Amniotic stem cell (primary cell): ENCODE measurements at places on chromosomes 11 and 22.

GRCh38 chr11:5846701-5847100 is 5.0 kb upstream of the OR52E6 start:
- no peak for DNase-seq

GRCh38 chr11:16047073-16047472 is 309.3 kb downstream of the SOX6 start:
- DNase-seq: no peak

DNA sequence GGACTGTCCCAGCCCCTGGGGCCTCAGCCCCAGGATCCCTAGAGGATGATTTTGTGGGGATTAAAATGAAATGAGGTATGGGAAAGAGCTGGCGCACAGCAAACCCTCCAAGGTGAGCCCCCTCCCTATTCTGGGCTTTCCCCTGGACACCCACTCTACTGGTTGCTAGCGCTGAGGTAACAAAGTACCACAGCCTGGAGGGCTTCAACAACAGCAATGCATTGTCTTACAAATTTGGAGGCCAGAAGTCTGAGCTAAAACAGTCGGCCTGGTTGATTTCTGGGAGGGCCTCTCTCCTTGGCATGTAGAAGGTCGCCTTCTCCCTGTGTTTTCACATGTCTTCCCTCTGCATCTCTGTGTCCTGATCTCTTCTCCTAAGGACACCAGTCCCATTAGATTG is 913.6 kb downstream of the NTM start:
- no peak for DNase-seq

DNA sequence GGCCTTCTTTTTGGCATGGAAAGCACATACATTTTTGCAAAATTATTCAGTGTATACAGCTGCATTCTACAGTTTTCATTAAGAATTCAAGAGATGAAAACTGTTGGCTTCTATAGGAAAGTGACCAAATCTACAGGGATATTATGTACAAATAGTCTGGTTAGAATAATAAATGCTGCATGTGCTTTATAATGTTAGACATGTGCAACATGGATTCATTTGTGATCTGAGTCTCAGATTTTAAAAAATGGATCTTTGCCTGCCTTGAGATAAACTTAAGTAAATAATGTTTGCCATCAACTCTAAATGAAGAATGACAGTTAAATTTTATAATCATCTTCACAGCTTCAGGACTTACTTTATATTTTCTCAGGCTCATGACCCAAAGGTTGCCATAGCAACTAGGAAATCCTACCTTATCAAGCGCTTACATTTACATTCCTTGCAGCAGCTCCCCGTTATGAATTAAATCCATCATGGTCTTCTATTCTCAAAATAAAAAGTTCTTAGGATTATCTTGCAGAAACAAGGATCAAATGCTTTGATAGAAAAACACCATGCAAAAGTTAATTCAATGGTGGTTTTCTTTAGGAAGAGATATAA is 200.2 kb downstream of the CADM1 start:
- DNase-seq: no peak

DNA sequence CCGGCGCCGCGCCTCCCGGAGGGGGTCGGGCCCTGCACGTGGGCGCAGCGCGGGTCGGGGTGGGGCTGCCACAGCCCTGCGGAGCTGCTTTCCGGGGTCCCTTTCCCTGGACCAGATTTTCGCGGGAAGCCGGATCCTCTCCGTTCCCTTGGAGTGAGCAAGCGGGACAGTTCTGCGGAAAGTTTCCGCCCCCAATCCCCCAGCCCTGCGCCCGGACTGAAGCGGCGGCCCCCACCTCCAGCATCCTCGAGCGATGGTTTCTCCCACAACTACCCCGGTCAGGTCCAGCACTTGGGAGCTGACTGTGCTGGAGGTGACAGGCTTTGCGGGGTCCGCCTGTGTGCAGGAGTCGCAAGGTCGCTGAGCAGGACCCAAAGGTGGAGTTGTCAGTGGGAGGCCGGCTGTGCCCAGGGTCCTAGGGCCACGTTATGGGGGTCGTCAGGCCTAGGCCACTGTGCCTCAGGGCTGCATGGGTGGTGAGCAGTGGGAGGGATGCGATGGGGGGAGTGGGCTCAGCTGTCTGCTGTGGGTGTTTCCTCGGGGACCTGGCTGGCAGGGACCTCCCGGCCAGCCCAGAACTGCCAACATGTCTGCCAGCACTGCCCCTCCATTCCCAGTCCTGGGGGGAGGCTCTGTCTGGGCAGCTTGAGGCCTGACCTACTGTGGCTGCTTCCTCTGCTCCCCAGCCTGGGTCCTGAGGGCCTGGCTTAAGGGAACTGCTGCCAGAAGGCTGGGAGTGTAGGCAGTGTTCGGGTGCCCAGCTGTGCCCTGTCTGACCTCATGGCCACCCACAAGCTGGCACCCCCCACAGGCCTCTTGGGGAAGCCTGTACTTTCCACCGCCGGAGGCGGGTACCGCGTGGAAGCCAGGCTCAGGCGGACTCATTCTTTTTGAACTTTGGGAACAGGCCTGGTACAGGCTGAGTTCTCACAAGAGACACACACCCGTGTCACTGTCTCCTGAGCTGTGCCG is 726 bp downstream of the ST3GAL4 start:
- DNase-seq: no peak

GRCh38 chr11:29005401-29005980 is 897.3 kb downstream of the METTL15 start:
- DNase-seq: no peak

DNA sequence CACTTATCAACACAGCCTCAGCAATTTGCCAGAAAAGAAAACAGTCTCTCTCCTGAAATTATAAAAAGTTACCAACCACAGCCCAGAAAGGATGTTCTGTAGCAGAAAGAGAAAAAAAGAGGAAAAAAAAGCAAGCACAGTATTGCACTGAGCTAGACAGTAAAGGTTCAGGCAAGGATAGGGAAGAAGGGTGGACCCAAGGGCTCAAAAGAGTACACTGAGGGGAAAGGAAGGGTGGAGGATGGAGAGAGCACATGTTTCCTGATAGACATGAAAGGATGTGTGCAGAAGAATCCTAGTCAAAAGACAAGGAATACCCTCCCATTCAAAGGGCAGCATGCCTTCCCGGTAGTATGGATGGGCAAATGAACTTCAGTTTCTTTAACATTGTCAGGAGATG is 59.1 kb downstream of the RRAS2 start:
- no peak for DNase-seq

DNA sequence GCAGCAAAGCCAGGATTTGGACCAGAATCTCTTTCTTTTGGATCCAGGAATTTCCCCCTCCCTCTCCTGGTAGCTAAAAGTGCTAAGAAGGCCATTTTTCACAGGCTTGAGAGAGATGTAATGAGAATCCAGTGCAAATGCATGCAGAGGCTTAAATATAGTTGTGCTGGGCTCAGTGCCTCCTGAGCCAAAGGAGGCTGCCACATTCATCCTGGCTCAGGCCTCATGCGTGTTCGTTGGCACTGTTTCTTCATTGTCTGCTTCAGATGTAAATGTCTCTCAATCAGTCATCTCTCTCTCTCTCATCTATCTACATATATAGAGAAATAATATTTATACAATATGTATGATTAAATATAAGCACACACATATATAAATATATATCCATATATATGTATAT is 83.6 kb downstream of the INSC start:
- no peak for DNase-seq

- DNase-seq: no peak
These were observed 117.4 kb downstream of the SGSM3 start for GRCh38 chr22:40487663-40488249.

GRCh38 chr11:44950031-44950624 is 555 bp downstream of the TP53I11 start:
- DNase-seq: no peak

DNA sequence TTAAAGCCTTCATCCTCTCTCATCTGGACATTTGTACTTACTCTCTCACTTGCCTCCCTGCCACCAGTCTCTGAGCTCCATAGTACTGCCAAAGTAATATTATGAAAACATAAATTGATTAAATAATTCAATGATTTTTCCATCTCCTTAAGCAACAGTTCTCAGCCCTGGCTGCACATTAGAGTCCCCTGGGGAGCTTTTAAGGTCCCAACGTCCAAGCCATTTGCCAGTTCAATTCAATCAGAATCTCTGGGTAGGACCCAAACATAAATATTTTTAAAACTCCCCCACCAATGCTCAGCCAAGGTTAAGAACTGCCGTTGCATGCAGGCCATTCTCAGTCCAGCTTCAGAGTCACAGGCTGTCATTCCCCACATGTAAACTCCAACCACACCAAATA is 114.4 kb upstream of the BMAL1 start:
- no peak for DNase-seq

DNA sequence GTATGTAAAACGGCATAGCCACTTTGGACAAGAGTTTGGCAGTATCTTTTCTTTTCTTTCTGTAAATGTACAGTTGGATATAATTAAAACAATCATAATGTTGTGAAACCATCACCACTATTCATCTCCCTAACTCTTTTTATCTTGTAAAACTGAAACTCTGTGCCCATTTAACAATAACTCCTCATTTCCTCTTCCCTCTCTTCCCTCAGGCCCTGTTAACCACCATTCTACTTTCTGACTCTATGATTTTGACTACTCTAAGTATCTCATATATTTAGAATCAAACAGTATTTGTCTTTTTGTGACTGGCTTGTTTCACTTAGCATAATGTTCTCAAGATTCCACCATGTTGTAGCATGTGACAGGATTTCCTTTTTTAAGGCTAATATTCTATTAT is 10.2 kb downstream of the SCUBE2 start:
- no peak for DNase-seq

DNA sequence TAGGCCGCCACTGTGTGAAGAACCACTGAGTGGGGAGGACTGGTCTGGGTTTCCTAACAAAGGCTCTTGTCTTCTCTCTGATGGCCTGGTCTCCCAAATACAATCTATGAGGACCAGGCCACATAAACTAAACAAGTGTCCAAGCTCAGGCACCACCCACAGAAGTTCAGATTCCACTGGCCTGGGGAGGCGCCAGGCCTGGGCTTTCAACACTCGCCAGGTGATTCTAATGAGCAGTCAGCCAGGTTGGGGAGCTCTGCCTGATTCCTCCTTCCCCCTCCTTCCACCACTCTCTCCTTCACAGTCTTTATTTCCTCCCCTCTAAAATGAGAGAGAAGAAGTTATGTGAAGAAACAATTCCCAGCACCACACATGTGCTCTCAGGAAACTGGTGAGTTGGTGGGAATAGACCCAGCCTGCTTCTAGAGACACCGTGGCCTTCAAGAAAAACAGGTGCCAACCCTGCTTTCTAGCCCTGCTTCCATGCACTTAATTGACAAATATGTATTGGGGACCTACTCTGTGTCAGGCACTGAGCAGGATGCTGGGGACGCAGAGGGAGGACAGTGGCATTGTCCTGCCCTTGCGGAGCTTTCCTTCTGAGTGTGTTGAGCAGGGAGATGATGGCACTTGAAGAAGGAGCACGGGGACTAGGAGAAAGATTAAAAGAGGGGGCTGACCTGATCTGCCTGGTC is 242.5 kb downstream of the TENM4 start:
- DNase-seq: no peak

- DNase-seq: no peak
These were observed 22.8 kb downstream of the JAML start for GRCh38 chr11:118201966-118202365.

GRCh38 chr22:43226377-43227238 is 39.7 kb upstream of the TTLL12 start:
- DNase-seq: no peak

GRCh38 chr22:45994491-45995404 is 17.8 kb upstream of the WNT7B start:
- DNase-seq: no peak

GRCh38 chr11:121110871-121111724 is 10.1 kb downstream of the TECTA start:
- no peak for DNase-seq

- DNase-seq: no peak
These were observed 36.7 kb upstream of the VWA5A start for GRCh38 chr11:124078591-124078990.

DNA sequence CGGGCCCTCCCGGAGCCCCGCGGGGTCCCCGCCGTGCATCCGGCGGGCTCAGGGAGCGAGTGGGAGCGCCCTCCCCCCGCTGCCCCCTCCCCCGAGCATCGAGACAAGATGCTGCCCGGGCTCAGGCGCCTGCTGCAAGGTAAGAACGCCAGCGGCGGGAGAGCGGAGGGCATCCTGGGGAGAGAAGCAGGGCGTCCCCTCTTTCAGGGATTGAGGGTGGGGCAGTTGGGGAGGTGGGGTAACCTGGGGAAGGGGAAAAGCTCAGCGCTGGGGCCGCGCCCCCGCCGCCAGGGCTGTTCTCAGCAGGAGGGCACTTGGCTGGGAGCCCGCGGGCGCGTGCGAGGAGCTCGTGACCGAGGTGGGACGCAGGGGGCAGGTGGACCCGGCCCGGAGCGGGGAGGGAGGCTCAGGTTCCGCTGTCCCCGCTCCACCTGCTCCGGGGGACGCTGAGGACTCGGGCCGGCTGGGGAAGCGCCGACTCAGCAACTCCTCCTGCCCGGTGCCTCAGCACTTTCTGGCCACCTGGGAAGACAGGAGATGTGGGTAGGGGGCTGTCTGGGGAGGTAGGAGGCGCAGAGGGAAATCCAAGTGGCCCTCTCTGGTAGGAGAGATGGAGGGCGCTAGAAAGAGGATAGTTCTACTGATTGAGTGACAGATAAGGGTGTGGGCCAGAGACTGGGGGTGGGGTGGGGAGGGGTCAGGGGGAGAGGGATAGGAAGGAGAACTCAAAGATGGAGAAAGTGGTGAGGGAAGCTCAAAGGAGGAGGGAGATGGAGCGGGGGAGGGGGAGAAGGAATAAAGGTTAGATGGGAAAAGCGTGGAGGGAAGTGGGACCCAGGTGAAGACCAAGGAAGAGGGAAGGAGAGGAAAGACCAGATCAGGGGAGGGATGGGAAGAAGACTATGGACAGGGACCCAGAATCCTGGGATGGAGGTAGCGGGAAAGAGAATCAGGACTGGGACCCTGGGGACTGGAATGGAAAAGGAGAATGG is 726 bp downstream of the RTN4RL2 start:
- DNase-seq: no peak

DNA sequence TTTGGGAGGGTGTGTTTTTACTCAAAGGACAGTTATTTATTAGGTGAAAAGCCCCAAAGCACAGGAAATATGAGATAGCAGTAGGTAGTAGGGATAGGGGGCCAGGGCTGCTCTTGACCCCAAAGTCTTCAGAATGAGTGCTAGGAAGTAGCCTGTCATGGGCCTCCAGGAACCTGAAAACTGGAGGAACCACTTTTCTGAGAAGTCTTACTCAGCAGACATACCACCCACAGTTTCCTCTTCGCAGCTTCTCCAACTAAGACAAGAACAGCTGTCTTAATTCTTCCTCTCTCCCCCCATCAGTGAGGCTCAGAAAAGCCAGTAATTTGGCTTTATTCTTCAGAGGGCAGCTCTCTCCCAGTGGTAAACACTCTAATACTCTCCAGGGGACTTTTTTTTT is 84.0 kb upstream of the CTSC start:
- no peak for DNase-seq

GRCh38 chr11:127993788-127994187 is 593.6 kb downstream of the ETS1 start:
- DNase-seq: no peak

- DNase-seq: no peak
These were observed 7.7 kb downstream of the SLC25A18 start for GRCh38 chr22:17570851-17571631.
